ENCODE measurements at places on chromosomes 13 and 19.

DNA sequence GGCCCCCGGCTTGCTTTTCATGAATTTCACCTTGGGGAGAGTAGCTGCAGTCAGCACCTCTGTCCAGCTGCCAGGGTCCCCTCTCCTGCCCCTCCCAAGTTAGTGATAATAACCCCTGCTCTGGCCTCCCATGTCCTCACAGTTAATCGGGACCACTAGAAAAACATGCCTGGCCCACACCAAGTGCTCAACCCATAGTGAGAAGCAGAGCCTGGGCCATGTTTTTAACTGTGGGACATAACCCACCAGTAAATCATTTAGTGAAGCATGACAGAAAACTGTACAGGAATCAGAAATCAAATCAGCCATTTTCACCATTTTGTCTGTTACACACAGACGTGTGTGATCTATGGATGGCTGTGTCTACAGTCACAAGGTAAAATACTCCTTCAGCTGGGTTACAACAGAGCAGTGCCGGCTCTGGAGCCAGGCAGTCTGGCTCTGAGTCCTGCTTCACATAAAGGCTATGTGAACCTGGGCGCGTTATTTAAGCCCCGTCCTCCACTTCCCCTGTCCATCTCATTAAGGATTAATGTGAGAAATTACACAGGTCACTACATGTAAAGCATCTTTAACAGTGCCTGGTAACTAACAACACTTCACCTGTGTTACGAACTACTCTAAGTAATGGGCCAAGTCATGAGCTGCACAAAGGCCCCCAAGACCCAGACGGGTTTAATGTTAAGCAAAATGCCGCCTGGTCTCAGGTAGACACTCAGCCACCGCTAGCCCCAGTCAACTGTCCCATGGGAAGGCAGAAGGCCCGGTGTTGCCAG is 7.6 kb upstream of the ECH1 start:
- DNase-seq = no peak

DNA sequence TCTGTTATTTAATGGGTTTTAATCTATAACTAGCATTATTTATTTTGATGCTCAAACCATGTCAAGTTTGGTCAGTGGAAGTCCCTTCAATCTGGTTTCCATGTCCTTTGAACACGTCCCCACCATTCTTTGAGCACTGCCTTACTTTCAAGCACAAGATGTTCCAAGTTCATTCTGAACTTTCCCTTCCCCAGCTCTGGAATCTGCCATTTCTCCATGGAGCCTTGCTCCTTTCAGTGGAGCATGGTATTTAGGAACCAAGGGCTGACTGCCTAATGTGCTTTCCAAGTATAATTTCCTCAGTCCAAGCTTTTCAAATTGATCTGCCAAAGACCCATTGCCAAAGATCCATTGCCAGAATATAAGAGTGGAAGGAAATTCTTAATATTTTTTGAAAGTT is 1.1 kb upstream of the ZNF546 start:
- no peak for DNase-seq

- DNase-seq = no peak
Measured at GRCh38 chr19:42247640-42248199, 5.3 kb upstream of the GSK3A start.

- DNase-seq = no peak
Measured at GRCh38 chr19:14088634-14089411, 1.7 kb downstream of the SAMD1 start.

DNA sequence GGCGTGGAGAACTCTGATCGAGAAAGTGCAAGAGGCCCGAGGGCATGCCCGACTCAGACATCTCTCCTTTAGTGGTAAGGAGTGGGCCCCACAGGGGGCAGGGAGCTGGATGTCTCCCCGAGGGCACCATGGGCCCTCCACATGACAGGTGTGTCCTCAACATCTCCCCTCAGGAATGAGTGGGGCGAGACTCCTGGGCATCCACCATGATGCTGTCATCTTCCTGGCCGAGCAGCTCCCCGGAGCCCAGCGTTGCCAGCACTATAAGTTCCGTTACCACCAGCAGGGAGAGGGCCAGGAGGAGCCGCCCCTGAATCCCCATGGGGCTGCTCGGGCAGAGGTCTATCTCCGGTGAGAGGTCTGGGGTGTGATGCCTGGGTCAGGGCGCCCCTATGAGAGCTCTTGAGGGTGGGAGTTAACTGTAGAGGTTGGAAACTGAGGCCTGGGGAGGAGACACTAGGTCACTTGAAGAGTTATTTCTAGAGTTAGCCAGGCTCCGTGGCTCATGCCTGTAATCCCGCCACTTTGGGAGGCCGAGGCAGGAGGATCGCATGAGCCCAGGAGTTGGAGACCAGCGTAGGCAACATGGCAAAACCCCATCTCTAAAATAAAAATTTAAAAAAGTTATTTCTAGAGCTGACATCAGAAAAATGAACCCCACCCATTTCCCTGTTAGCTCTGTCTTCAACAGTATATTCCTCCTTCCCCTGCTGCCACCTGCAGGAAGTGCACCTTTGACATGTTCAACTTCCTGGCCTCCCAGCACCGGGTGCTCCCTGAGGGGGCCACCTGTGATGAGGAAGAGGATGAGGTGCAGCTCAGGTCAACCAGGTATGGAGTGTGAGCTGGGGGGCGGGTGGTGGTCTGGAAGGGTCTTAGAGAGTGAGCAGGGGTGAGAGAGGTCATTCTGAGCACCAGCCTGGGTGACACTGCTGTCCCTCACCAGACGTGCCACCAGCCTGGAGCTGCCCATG is 5.1 kb downstream of the IGFLR1 start:
- no peak for DNase-seq

DNA sequence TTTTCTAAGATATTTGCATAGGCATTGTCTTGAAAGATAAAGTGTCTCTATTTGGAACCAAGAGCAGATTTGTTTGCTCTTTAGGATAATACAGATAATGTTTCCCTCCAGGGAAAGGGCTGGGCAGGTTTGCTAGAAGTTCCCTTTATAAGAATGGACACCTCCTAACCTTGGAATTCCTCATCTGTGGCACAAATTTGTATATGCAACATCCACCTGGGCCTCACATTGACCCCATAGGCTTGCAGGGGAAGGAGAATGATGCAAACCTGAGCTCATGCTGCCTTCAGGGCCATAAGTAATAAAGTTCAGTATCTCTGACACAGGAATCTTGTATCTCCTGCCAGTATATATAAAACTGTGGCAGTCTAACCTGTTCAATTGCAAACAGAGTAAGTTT is 508.4 kb upstream of the MIR17HG start:
- no peak for DNase-seq
